Nucleus accumbens (tissue), 56 donors: ENCODE measurements at places on chromosomes 4 and X.

- peak; percentile 1 for DNase-seq
These were observed 64.1 kb downstream of the TMA16 start for GRCh38 chr4:163558539-163559044.

- DNase-seq, result no peak
These were observed 154.4 kb downstream of the AMMECR1 start for GRCh38 chrX:110163488-110163887.

DNA sequence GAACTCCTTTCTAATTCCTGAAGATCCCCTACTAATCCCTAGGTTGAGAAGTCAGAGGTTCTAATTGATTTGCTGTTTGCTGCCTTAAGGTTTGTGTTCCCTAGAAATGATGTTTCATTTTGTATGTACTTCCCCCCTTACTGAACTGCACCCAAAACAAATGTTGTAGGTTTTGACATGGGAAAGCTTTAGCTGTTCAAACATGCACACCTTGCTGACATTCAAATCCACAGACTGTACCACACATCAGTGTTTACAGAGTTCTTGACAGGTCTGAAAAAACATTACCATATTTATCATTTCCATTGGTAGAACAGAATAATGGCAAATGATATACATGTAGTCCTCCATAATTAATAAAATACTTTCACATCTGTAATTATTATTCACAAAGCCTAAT lies 18.2 kb downstream of the EGF start:
- DNase-seq, result no peak

GRCh38 chr4:36292556-36293188 lies 11.3 kb downstream of the DTHD1 start:
- DNase-seq, result no peak

- DNase-seq, result no peak
These were observed 98.4 kb downstream of the PHKA2 start for GRCh38 chrX:18885328-18886004.

DNA sequence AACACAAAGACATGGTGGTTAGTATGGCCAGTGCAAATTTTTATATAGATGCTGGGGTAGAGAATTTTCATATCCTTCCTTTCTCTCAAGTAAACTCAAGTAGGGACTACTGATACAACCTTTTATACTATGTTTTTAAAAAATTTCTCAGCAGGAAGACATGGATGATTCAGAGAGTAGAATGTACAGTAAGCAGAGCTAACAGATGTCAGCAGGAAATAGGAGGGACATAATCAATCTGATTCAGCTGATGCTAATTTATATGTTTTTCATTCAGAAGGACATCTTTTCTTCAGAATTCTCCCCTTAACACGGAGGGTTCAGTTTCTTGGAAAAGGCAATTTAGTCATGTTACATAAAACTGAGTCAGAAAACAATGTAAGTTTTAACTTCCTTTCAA lies 95.4 kb downstream of the GRIA2 start:
- DNase-seq, result no peak

DNA sequence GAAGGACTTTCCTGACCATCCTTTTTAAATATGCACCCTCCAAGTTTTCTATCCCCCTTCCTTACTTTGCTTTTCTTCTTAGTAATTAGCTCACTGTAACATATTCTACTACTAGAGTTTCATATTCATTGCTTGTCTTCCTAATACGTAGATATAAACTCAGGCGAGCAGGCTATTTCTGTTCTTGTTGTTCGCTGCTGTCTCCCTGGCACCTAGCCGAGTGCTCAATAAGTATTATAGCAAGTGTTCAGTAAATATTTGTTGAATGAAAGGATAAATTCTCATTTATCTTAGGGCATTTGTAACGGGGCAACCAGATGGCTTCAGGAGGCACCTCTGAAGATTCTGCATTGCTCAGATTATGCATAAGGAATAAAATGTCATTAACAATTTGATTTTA lies 6.8 kb upstream of the RHOH start:
- DNase-seq, result no peak

- DNase-seq, result no peak
These were observed 63.0 kb upstream of the MND1 start for GRCh38 chr4:153281476-153281875.

- no peak for DNase-seq
These were observed 281.7 kb downstream of the RCHY1 start for GRCh38 chr4:75232546-75232945.

DNA sequence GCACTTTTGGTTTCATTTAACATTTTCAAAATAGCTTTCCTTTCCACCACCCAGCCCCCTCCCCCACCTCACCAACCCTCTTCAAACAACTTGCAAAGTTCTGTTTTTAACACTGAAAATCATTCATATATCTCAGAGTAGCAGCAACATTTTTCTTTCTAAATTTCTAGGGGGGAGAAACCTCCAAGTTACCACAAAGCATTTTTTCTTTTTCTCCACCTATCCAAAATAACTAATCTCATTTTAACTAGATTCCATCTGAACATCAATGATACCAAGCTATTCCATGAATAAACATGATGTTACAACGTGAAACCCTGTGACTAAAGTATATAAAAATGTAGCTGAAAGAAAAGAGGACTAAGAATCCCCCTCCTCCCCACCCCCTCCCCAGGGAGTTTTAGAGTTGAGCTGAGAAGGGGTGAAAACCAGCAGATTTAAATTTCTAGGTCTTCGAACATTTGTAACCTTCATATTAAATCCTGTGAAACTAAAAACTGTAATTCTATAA lies 5.2 kb downstream of the LDB2 start:
- DNase-seq, result no peak

- no peak for DNase-seq
These were observed 10.1 kb downstream of the STK26 start for GRCh38 chrX:132033166-132033565.

DNA sequence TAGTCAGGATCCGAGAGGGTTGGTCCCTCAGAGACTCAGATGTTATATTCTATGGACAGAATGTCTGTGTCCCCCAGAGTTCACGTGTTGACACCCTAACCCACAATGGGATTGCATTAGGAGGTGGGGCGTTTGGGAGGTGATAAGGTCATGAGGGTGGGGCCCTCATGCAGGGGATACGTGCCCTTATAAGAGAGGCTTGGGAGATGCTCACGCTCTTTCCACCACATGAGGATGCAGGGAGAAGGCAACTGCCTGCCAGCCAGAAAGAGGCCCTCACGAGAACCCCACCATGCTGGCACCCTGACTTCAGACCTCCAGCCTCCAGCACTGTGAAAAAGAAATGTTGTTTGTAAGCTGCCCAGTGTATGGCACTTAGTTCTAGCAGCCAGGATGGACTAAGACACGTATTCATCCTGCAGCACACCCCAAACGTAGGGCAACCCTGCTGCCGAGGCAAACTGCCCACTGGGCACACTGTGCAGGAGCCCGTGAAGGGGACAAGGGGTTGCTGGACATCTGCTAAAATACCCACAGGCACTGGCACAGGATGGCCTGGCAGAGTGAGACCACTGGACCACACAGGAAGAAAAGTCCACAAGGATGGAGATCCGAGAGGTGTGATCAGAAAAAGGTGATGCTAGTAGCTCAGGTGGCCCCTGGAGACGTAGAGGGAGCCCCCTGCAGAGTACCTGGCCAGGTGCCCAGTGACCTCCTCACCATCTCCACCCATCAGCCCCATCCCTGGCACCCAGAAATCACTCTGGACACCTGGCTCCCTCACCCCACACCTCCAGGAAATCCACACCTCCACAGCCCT lies 62.7 kb downstream of the HTRA3 start:
- no peak for DNase-seq

DNA sequence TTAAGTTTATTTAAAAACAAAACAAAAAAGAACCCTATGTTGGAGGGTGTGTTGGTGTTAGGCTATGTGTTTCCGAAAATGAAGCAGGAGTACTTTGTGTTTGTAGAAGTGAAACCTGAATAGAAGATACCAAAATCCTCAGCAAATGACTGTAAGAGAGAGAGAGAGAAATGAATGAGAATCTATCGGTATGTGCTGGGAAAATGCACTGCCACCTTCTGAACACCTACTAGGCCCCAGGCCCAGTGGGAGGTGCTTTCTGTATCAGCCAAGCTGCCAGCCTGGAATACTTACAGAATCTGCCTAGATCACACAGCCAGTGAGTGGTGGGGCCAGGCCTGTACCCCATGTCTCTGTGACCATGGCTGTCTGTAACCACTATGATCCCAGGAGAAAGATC lies 14.9 kb upstream of the PIM2 start:
- DNase-seq, result no peak

GRCh38 chrX:20623448-20623847 lies 356.7 kb upstream of the RPS6KA3 start:
- no peak for DNase-seq

GRCh38 chr4:5808081-5808741 lies 84.7 kb downstream of the CRMP1 start:
- no peak for DNase-seq

- no peak for DNase-seq
These were observed 3.5 kb downstream of the TMEM154 start for GRCh38 chr4:152676052-152676854.

GRCh38 chr4:79650794-79651431 lies 242.9 kb upstream of the GK2 start:
- no peak for DNase-seq

DNA sequence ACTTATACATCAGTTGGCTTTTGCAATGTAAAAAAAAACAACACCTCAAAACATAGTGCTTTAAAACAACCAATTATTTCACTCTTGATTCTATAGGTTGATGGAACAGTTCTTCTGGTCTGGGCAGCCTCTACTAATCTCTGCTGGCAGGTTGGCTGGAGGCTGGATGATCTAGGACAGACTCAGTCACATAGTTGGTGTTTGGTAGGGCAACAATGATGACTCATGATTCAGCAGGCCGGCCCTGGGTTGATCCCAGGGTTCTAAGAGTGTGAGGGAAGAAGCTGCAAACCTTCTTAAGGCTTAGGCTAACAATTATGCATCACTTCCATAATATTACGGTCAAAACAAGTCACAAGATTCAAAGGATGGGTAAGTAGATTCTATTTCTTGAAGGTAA lies 558.2 kb downstream of the ZNF674 start:
- DNase-seq, result no peak

DNA sequence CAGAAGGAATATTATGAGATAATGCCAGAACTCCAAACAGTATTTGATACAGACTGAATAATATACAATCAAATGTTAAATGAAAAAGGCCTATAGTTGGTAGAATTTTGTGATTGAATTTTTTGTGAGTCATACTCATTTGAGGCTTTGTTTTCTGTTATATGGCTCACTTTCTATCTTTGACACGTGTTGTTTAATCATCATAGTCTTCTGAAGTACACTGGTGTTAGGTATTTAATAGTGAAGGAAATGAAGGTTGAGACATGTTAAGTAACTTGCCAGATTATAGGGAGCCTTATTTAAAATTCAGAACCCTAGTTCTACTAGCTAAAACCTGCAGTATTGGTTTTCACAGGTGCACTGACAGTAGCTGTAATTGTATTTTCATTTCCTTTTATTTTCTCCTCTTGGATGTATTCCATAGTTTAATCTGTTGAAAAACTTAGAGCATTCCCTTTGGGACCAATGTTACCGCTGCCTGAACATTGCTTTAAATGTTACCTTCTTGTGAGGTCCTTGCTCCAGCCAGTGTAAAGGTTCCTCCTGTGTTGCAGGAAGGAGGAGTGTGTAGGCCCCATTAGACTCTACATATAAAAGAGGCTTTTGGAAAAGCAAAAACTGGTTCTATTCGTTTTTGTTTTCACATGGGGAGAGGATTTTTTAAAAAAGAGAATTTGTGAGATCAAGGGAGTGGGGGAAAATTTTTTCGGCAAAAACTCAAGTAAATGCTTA lies 224.1 kb downstream of the ARHGAP10 start:
- no peak for DNase-seq

- no peak for DNase-seq
These were observed 499.1 kb upstream of the EPHA5 start for GRCh38 chr4:66169341-66169740.

- no peak for DNase-seq
These were observed 49.5 kb upstream of the ADRA2C start for GRCh38 chr4:3716631-3717235.

- DNase-seq, result no peak
These were observed 182.4 kb upstream of the LCORL start for GRCh38 chr4:18203966-18204365.

GRCh38 chr4:112813790-112814189 lies 176.8 kb downstream of the LARP7 start:
- DNase-seq, result no peak

GRCh38 chrX:56728752-56729151 lies 291 bp upstream of the NBDY start:
- no peak for DNase-seq
